ENCODE measurements at places on chromosomes 7 and 10.

DNA sequence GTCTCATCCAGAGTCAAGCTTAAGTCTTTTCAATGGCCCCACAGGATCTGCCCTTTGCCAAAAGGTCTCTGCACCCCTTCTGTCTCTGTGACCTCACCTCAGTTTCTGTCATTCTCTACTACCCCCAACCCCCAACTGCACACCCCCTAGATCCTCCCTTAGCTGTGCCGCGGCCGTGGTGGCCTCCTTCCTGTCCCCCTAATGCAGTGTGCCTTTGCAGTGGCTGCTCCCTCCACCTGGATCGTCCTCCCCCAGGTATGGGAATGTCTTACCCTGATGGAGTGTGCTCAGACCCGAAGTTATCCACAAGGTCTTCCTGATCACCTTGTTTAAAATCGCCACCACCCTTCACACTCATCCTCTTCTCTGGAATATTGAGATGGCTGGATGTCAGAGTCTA lies 9.6 kb downstream of the FGF8 start:
- no peak for DNase-seq

DNA sequence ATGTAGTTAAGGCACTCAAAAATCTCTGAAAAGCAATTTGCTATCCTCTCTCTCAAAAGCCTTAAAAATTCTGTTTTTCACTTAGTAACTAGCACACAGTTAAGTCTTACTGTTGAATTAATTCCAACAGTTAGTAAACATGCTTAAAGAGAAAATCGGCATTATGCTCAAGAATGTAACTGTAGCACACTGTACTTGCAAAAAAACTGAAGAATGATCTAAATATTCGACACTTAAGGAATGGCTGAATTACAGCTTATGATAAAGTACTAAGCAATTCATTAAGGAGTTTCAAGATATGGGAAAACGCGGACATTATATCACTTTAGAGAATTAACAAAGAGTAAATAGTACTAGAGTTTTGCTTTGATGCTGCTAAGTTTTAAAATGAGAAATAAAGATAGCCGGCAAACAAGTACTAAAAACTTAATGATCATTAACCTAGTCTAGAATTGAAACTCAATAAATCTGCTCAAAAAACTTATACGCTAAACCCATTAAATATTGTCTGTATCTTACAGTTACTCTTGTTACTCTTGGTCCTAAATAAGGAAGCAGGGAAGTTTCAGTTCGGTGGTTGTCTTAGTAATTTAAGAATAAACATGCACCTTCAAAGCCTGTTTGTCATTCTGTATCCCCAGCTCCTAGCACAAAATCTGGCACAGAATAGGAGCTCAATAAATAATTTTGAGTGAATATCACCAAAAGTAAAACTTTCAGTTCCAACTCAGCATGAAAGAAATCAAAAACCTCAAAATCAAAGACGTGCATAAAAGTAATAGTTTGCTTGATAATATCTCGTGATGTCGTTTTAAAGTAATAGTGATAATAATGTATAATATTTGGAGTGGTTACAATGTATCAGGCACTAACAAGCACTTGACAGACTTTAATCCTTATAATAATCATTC lies 1.2 kb downstream of the TRDMT1 start:
- no peak for DNase-seq

- DNase-seq, result no peak
These were observed 97.2 kb downstream of the SMURF1 start for GRCh38 chr7:99046722-99047121.

DNA sequence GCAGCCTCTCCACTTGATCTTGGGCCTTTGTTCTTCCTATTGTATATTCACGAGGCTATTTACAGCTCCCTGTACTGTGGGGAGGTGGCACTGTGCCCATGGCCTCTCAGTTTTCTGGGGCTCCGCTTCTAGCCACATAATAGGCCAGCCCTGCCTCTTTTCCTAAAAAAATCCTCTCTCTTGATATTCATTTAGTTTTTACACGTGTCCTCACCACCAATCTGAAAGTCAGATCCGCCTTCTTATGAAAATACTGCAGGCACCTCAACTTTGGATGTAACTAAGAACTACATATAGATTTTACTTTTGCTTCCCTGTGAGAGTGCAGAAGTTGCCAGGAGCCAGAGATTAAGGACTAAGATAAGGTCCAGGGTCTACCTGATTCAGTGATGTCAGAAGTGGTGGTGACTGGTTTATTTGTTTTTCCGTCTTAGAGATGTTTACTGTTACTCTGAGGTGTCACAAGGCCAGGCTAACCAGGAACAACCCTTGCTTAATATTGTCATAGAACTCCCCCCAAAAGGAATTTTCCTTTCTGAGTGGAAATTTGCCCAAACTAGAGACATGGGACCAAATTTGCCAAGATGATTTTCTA lies 7.8 kb downstream of the BAMBI start:
- DNase-seq, result no peak

DNA sequence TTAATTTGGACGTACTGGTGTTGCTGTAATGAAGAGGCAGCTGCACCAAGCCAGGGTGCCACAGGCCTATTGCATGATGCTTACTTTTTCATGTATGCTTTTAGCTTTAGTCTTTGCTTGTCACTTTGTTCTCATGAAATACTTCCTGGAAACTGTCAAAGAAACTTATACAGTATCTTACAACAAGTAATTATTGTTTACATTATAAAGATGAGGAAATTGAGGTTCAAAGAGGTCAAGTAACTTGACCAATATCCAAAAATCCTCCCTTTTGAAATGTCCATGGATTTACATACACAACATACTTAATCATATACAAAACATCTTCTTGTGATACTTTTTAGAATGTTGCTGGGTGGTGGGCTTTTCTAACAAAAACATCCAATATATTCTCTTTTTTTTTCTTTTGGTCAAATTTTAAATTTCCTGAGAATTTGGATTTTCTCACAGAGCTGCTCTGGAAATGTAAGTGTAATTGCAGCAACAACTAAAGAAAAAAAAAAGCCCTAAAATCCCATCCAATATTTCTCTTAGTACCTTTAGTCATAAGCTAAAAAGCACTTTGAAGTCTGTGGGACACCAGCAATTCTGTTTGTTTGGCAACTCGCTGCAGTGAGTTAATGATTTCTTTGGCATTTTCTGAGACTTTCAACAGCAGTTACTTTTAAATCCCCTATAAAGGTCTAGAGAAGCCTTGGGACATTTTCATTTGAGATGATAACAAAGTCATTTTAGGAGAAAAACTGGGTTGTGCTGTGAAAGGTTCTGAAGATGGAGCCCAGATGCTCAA lies 500.6 kb upstream of the IGFBP3 start:
- DNase-seq, result no peak

GRCh38 chr7:13050703-13051102 lies 363.3 kb downstream of the ARL4A start:
- DNase-seq, result no peak

DNA sequence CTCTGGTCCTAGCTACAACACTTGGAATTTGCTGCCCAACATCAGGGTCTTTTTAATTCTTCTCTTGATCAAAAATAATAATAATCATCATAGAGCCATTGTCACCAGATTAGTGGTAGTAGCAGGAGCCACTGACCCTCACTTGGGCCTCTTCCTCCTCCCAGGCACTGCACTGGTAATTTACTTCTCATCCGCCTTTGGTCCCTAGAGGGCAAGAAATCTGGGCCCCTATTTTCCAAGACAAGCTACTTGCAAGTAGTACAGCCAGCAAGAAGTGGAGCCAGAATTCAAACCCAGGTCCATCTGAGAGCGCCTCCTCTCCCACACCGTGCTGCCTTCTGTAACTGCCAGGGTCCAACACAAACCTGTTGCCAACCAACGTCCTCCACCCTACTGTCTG lies 121.2 kb downstream of the SPDYE5 start:
- DNase-seq, result no peak

- DNase-seq, result no peak
These were observed 724.5 kb downstream of the LRMDA start for GRCh38 chr10:76155961-76156360.

DNA sequence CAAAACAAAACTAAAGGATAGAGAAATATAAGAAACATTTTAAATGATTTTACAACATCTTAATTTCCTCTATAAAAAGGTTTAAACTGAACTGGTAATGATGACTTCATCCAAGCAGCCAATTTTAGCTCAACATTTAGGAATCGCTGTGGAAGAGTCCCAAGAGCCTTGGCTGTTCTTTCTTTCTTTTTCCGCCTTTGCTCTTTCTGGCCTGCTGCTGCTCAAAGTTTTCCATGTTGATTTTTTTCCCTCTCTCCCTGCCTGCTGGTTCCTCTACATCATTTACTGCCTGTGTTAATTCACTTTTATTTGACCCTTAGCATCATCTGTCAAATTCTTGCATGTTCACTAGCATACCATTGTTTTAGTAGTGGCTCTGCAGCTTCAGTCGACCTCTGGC lies 146.9 kb downstream of the EVX1 start:
- DNase-seq, result no peak

- no peak for DNase-seq
These were observed 90.9 kb upstream of the TNRC18 start for GRCh38 chr7:5514440-5515035.

DNA sequence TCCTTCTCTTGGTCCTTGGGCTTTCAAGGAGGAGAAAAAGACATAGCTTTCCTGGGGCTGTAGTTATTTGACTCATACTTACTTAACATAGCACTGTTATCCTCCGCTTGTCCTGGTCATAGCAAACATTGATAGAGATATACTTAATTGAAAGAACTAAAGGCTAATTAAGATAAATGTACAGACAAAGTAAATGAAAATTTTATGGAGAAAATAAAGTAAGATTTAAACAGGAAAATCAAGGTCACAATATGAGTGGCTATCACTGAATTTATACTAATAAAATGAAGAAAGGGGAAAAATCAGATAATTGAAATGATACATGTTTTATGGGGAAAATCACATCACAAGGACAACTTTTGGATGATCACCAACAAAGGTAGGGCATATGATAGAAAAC lies 849.7 kb downstream of the GRM8 start:
- DNase-seq, result no peak

GRCh38 chr7:81367326-81367931 lies 402.4 kb downstream of the HGF start:
- peak; percentile 47 for DNase-seq

GRCh38 chr10:107914450-107915214 lies 750.1 kb upstream of the SORCS1 start:
- peak; percentile 4 for DNase-seq

- no peak for DNase-seq
These were observed 173.3 kb downstream of the ELFN1 start for GRCh38 chr7:1843271-1843861.

- DNase-seq, result no peak
These were observed 139.7 kb downstream of the TMEM26 start for GRCh38 chr10:61313460-61313859.

- DNase-seq, result no peak
These were observed 61.0 kb upstream of the TMEM248 start for GRCh38 chr7:66859794-66860645.

GRCh38 chr10:7424315-7424714 lies 13.5 kb upstream of the SFMBT2 start:
- peak; percentile 38 for DNase-seq

- DNase-seq, result no peak
These were observed 191.8 kb downstream of the CACNB2 start for GRCh38 chr10:18332048-18332447.
